ENCODE measurements at places on chromosomes 13 and 19. TPM values are rescaled to one million over a fixed set of nuclear protein-coding genes. Genes with fewer than 3 reads are reported as not detected.

GRCh38 chr13:59829690-59830089 lies 334.0 kb downstream of the DIAPH3 start:
- no peak for DNase-seq

SHD gene
- not detected for total RNA-seq

DNA sequence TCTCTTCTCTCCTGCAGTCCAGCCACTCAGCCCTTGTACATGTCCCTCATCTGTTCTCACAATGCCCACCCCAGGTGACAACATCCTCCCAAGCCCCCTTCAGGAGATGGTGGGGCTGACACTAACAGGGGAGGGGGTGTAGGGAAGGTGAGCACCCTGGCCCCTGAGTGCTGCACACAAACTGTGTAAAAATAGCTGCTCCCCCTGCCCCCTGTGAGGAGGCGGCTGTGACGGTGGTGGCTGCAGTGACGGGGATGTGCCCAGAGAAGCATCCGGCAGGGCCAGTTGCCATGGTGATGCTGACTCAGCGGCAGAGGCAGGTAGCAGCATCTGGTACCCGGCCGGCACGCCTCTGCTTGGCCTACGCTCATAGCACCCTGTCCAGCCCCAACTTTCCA lies 13.0 kb upstream of the JUND start:
- no peak for DNase-seq

DNA sequence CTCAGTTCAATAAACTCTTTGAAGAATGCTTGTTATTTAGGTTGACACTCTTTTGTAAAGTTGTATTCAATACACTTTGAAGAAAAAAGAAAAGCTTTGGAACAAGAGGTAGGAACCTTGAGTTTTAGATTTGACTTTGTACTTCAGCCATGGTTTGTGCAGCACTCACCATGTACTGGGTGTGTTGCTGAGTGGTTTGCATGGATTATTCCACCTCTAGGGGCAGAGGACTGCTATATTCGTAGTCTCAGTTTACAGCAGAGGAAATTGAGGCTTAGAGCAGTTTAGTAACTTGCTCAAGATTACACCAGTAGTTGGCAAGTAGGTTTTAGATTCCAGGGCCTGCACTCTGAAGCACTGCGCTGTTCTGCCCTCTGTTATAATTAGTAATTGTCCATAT lies 68.8 kb downstream of the DNAJC3 start:
- no peak for DNase-seq

- DNase-seq: no peak
Measured at GRCh38 chr13:101915331-101915730, 462.9 kb downstream of the ITGBL1 start.

ZNF543 gene
- total RNA-seq: 5.2 TPM

GRCh38 chr13:113110852-113111315 lies 5.3 kb downstream of the F7 start:
- peak; percentile 51 for DNase-seq

GRCh38 chr13:29454931-29455481 lies 140.5 kb downstream of the SLC7A1 start:
- DNase-seq: no peak

AP1M2 gene
- total RNA-seq: 57.6 TPM

ZNF665 gene
- total RNA-seq: 2.5 TPM

DNA sequence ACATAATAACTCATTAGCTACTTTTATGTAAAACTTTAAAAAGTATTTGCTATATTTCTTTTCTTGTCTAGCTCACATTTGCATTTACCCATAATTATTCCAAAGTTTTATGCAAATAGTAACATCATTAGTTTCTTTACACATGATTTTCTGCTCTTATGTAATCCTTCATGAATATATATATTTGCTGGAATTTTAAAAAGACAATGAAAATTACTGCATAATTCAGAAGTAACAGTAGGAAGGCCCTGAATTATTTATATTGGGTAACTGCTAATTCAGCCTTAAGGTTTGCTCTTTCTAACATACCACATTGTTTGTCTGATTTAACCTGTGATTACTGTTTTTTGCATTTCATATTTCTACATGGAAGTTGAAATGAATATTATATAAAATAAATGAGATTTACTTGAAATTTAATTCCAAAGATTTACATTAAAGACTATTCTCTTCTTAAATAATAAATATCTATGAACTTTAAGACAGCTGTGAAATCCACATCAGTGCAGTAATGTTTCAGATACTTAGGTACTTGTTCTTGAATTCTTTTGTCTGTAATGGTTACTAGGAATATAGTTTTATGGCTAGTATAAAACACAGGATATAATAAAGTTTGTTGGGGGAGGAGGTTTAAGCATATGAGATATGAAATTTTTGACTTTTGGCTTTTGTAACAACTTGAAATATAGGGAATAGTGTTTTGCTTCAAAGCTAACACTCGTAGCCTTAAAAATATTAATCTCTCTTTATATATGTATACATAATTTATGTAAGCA lies 46.0 kb downstream of the B3GLCT start:
- no peak for DNase-seq

ZNF506 gene
- 18.8 TPM for total RNA-seq

DNA sequence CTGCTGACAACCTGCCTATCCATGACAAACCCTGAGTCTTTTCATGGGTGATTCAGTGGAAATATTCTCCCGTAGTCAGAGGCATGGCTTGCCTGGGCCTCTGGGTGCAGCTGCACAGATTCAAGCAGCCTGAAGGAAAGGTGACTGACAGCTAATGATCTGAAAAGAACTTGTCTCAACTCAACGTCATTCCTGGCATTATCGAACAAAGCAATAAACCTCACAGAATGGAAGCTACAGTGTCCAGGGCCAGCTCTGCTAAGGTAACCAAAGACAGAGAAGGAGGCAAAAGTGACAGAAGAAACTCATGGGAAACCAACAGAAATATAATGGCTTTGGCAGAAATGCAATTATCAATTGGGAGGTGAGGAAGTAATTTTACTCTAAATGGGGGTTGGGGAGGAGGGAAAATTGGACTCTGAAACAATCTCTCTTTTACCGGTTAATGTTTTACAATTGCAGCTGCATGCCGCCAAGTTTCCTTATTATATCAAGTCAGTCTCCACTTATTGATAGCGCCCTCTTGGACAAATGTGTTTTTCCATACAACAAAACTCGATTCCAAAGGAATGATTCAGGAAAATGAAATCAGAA lies 12.9 kb downstream of the STARD13 start:
- DNase-seq: no peak

ZNF83 gene
- total RNA-seq: 118 TPM

- DNase-seq: no peak
Measured at GRCh38 chr19:44874317-44874716, 16.7 kb upstream of the TOMM40 start.

LMTK3 gene
- 10.7 TPM for total RNA-seq

MED4 gene
- 48.4 TPM for total RNA-seq

- DNase-seq: peak; percentile 77
Measured at GRCh38 chr13:20828539-20829364, 55.0 kb upstream of the EEF1AKMT1 start.

- DNase-seq: no peak
Measured at GRCh38 chr19:28026636-28027035, 1186.3 kb downstream of the UQCRFS1 start.

DNA sequence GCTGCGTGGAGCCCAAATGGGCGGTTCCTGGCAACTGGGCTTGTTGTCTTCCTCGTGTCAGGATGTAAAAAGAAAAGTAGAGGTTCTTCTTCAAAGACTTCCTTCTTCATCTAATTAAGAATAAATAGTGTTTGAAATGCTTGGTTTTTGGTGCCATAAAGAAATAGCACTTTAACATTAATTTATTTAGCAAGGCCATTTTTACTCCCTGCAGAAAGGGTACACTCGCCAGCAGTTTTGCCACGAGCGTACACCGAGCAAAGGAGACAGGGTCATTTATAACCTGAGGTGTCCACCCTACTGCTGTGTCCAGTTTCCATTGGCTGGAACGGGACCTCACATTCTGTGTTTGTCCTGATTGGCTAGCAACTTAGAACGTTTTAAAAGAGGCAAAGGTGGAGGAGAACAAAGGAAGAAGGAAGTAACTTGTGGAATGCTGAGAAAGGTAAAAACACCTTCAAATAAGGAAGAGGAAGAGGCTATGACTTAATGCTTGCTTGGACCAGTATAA lies 21.8 kb upstream of the OR10H1 start:
- DNase-seq: no peak

ZNF229 gene
- total RNA-seq: 7.0 TPM

MRI1 gene
- 63.2 TPM for total RNA-seq

- DNase-seq: peak; percentile 53
Measured at GRCh38 chr19:34365463-34366401, 736 bp downstream of the GPI start.

GRCh38 chr13:26518451-26518959 lies 39.0 kb upstream of the WASF3 start:
- DNase-seq: no peak

ZNF563 gene
- 3.2 TPM for total RNA-seq

GRCh38 chr13:41361491-41361890 lies 50.4 kb downstream of the NAA16 start:
- no peak for DNase-seq

DNA sequence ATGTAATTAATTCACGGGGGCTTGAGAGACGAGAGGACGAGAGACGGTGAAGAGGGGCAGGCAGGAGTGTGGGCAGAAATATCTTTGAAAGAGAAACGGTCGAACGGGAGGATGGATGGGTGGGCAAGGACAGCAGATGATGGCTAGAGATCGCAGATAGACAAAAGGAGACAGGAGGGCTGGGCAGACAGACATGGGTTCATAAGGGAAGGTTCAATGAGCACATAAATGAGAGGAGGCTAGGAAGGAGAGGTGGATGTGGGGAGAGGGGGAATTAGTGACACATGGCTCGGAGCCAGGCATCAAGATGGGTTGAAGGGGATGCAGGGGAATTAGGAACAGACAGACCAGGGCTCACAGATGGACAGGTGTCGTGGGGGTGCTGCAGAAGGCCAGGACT lies 1.1 kb downstream of the SYT3 start:
- DNase-seq: no peak

GRCh38 chr19:49213791-49214190 lies 56.2 kb downstream of the TRPM4 start:
- no peak for DNase-seq

ZNF808 gene
- 37.9 TPM for total RNA-seq

DNA sequence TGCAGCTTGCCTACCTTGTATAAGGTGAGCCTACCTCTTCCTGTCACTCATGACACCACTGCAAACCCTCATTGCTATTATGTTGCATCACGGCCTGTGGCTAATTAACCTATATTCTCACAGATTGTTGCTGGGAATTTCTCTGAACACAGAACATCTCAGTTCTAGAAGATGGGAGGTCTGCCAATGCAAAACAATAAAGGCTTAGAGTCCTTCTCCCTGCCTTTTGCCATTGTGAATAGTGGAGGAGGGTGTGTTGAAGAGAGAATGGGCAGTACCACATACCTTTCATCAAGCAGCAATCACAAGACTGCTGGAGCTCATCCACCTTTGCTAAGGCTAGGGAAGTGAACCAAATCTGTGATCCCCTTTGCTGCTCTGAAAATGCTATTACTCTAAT lies 34.4 kb downstream of the WDFY2 start:
- DNase-seq: no peak

KIR3DL2 gene
- total RNA-seq: 0.09 TPM

TBXA2R gene
- total RNA-seq: 2.8 TPM

GRCh38 chr19:48926909-48927308 lies 6.6 kb upstream of the DHDH start:
- DNase-seq: peak; percentile 89

TEX101 gene
- not detected for total RNA-seq

All from lung (tissue), 17 donors.